ENCODE measurements at places on chromosomes 6 and 20.

- DNase-seq, result no peak
Measured at GRCh38 chr20:1296922-1297321, 30.8 kb downstream of the SNPH start.

- no peak for DNase-seq
Measured at GRCh38 chr6:47473791-47474346, 3.7 kb upstream of the CD2AP start.

- DNase-seq, result no peak
Measured at GRCh38 chr20:23721962-23722361, 28.8 kb downstream of the CST1 start.

GRCh38 chr6:14635195-14635594 is 517.6 kb downstream of the CD83 start:
- DNase-seq, result peak; percentile 6

- DNase-seq, result peak; percentile 60
Measured at GRCh38 chr6:7106752-7107577, 796 bp upstream of the RREB1 start.

- DNase-seq, result no peak
Measured at GRCh38 chr6:10170816-10171215, 244.1 kb downstream of the TFAP2A start.

GRCh38 chr6:1641343-1641885 is 31.7 kb downstream of the FOXC1 start:
- DNase-seq, result no peak

DNA sequence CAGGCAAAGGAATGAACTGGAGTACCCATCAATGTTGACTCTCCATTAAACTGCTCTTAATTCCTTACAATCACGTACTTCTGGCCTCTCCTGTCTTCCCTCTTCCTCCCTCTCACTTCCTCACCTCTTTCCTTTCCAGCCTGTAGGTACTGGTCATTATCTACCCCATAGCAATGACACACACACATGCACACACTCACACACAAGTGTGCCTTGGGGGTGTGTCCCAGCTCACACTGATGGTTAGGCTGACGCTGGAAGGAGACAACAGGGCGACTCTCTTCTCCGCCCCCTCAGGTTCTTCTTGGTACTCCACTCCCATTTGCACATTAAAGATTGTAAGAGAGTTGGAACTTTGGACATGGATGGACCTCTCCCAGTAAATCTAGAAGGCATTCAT is 14.0 kb upstream of the SERPINB9 start:
- DNase-seq, result no peak

GRCh38 chr6:22069306-22069800 is 227.5 kb downstream of the PRL start:
- no peak for DNase-seq

Measured in activated naive CD4-positive, alpha-beta T cell (primary cell).